ENCODE measurements at places on chromosomes 12 and 14.

GRCh38 chr14:33836203-33836899 is 114.5 kb downstream of the EGLN3 start:
- no peak for DNase-seq

GRCh38 chr12:127970491-127970890 is 296.5 kb upstream of the TMEM132C start:
- DNase-seq, result no peak

DNA sequence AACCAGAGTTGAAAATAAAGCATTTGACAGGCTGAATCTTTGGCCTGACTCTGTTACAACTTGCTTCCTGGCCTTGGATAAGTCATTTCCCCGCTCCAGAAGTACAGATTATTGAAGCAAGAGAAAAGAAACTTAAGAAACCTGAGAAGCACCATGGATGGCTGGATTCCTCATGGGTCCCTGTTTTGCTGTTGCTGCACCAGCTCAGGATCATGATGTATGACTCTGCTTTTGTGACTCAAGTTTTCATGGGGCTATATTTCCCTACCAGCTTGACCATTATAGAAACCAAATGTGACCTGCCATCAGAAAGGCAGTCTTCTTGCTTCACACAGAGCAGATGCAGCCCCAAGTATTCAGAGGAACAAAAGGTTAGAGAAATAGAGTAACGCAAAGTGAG is 921.8 kb downstream of the BCL11B start:
- DNase-seq, result no peak

GRCh38 chr12:57454566-57455373 is at the start of gene INHBE:
INHBE (plus strand) TSS chr12:57455307; CDS start chr12:57455537, 230 bp downstream.
- DNase-seq, result no peak

DNA sequence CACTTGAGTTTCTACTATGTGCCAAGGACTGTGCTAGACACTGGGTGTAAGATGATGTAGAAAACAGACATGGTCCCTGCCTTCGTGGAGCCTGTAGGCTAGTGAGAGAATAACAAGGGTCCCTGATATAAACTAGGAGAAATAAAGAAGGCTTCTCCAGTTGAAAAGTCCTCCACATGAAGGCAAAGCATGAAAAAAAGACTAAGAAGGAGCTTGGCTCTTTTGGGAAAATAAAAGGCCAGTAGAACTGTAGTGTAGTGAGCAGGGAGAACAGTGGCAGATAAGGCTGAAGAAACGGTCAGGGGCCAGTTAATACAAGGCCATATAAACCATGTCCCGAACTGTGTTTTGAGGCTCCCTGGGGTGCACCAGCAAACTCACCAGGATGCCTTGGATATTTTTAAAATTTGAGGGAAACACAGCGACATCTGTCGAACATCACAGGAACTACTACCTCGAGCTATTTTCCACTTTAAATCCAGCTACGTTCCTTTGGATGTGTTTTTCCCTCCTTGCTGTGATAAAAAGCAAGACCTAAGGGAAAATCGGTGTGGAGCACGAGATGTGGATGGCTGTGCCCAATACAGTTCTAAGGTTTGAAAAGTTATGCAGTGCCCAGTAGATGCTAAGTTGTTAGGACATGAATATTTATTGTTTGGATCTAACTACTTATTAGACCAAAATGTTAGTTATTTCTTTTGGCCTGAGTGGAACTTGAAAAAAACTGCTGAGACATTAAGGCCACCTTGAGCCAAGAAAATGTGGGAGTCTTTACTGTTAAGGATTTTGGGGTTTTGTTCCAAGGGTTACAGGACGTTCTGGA is 8.5 kb upstream of the CFL2 start:
- no peak for DNase-seq

GRCh38 chr14:77120771-77121743 is 20.5 kb downstream of the ZDHHC22 start:
- no peak for DNase-seq

DNA sequence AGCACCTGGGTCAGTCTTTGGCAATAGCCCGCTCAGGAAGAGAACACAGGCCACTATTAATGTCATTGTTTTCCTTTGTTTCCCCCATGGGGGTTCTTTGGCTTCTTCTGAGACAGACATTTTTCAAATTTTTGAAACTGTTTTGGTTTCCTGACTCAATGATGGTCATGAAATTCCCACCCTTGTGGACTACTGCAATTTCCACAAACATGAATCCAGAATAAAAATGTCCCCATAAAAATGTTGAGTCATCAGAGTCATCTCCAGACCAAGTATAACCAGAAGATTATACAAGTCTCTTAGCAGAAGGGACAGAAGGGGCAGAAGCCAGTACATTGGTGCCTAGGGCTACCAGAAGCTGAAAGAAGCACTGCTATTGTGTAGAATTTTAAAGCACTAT is 29.1 kb downstream of the SLCO1A2 start:
- DNase-seq, result no peak

DNA sequence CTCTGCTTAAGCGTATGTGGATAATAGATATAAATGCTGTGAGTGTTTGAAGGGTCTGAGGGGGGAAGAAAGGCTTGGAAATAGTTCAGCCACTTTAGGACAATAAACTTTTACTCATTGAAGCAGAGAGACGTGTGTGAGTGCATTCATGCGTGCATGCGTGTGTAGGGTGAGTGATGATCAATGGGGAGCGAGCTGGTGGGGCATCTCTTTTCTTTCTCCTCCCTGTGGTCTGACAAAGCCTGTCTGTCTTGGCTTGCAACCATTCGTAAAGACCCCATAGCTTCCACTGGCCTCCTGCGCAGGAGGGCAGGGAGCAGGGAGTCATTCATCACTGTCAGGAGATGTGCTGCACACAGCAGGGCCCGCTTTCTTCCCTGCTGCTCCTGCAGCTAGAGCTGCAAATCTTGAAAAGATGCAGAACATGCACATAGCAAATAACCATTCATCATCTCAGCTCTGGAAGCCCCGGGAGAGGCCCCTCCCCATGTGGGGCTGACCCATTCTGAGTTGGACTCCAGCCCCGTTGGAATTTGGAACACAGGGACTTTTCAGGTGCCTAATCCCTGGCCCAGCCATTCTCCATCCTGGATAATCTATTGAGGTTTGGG is 223.2 kb downstream of the PPM1H start:
- no peak for DNase-seq

DNA sequence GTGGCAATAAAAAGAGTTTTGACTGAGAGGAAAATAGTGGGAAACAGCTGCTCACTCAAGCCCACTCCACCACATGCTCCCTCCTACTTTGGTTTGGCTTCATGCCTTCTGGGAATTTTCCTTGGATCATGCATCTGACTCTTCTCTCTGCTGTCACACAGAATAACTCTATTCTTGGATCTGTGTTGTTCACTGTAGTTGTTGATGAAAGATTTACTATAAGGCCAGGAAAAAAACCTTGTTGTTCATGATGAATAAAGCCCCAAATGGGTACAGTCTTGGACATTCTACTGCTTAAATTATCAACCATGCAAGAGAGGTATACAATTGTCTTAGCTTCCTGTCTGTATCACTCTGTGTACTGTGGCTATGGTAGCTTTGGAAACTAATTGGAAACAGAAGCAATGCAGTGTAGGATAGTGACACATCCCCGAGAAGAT is 70.5 kb downstream of the TMX1 start:
- DNase-seq, result no peak

GRCh38 chr12:116533343-116534251 is 25.6 kb upstream of the MAP1LC3B2 start:
- peak; percentile 64 for DNase-seq

DNA sequence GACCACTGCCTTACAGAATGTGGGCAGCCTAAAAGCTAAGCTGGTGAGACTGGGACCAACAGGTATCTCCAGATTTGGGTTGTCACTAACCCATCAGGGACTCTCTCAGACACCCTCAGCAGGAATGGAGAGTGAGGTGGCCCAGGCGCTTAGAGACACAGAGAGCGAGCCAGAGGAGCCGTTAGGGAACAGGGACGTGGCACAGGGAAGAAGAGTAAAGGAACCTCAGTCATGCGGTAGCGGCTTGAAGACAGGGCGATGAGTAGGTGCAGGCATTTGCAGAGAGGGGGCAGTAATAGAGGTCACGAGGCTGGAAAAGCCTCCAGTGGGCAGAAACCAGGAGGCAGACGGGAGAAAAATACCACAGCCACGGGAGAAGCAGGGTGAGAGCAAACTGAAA is 158.0 kb upstream of the CCND2 start:
- DNase-seq, result no peak

DNA sequence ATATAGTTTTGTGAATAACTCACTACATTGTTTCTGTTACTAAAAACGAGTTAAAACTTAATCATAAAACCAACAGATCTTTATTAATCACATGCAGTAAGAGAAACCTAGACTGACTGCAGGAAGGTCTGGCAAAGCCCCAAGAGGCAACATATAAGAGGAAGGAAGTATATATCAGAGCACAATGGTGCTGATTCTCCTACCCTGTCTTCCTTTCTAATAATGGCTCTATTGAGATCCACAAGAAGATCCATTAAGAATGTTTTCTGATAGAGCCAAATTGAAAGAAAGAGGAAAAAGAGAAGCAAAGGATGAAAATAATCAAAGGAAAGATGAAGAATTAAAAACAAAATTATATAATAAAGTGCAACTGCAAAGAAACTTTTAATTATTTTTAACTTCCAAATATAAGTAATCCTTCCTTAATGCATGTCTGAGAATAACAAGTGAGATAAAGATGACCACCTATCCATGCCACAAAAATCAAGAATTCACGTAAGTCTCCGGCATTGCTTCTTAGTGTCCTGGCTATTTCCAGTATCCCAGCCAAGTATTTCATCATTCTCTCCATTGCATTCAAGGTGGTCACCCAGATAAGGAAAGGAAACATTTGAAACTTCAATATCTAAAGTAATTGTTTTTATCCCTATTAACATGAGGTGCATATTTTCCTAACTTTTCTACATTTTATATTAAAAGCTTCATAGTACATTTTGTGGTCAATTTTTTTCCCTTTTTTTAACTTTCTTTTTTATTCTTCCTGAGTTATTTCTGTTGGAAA is 62.2 kb downstream of the SOX5 start:
- no peak for DNase-seq

DNA sequence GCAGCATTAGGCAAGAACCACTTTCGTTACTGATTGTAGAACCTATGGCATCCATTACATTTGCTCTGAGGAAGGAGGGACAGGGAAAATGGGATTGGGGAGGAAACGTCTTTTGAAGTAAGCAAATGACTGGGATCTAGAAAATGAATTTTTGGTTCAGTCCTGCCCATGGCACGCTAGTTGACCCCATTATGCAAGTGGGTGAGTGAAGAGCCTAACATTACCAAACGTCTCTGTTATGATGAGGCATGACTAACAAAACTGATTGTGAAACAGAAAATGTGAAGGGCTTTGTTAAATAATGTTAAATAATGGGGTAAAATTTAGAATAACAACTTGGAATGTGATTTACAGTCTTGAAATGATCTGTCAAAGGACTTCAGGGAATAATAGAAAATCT is 38.9 kb downstream of the CPSF2 start:
- no peak for DNase-seq

- peak; percentile 74 for DNase-seq
Observed at GRCh38 chr14:23009939-23010726, at the start of gene C14orf93. C14orf93 (minus strand) TSS chr14:23010143; CDS start chr14:22999023, 11,120 bp downstream.

DNA sequence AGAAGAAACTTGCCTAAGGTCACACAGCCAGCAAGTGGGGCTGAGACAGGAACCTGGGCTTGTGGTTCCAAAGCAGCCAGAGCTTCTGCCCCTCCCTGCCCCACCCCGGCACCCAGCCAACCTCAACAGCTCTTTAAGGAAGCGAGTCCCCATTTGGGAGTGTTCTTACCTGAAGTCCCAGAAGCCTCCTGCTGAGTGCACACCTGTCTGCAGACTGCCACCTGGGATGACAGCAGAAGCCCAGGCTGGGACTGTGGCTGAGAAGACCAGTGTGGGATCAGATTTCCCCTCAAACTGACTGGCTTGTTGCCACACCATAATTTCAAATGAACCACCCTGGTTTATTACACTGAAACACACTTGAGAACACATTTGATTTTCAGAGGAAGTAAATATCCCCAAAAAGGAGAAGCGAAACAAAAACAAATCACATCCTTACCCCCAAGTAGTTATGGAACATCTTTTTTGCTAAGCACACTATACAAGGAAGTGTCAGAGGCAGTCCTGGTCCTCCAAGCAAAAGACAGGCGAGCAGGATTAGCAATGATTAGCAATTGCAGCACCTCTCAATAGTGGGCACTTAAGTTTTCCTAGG is 6.3 kb upstream of the RIN3 start:
- DNase-seq, result no peak

- DNase-seq, result no peak
Observed at GRCh38 chr12:129848876-129849275, 54.9 kb downstream of the TMEM132D start.

DNA sequence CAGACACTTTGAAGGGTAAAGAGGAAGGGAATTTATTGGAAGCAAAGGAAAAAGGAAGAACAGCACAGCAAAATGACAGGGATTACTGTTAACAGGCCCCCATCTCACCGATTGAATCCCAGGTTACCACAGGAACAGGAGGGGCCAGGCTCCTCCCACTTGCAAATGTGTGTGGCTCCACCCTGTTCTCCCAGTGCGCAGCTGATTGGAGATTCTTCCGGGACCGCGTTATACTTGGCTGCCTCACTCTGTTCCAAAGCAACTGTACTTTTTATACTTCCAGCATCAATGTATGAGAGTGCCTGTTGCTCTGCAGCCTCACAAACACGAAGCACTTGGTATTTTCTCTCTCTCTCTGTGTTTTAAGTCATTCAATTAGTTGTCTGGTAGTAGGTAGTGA is 273.6 kb upstream of the MDGA2 start:
- DNase-seq, result no peak

GRCh38 chr14:56159066-56159465 is 40.9 kb downstream of the PELI2 start:
- no peak for DNase-seq

DNA sequence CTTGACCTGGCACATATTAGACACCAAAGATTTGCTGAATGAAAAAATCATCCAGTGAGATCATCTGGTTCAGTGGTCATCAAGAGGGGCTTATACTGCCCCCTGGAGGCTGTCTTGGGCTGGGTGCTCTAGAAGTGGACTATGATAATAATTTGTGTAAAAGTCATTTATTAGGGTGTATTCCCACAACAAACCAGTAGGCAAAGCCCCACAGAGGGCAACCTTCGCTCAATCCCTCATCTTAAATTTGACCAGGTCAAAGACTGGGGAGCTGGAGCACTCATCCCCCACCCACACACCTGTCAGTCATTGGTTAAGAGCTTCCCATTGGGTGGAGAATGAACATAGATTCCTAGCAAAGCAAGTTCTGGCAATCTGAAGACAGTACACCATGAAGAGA is 20.0 kb upstream of the FICD start:
- no peak for DNase-seq
